ENCODE measurements at places on chromosomes 16 and 17.

GRCh38 chr16:15952265-15952711, 2.9 kb downstream of the ABCC1 start:
- peak; percentile 71 for DNase-seq

DNA sequence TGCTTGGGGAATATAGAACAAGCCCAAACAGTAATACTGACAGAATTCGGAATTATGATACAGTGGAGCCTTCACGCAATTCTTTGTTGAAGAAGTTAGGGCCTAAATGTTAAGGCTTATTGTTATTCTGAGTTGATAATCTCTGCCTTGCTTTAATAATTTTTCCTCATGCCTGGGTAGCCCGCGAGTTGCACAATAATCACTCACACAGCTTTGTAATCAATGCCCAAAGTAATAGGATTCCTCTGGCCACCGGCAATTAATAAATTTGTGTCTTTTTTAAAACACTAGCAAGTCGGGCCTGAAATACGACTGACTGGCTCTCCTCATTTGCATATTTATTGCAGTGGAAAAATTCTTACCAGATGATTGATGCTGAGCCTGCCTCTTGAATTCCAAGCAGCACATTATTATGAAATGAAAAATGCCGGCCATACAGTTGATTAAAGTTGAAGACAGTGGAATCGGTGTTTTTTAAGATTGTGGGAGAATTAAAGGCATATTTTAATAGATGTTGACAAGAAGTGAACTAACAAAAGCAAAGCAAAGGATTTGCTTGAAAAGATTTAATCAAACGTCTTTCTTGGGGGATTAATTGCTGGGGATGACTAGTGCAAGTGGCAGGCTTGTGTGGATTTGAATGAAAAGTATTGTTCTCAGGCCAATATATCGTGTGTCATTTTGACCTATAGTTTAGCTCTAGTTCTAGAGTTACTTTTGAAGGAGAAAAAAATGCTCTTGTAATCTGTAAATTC, 30.2 kb downstream of the AATF start:
- DNase-seq, result no peak

GRCh38 chr17:58233543-58233942, 4.8 kb upstream of the LPO start:
- no peak for DNase-seq

- no peak for DNase-seq
Measured at GRCh38 chr17:35052241-35052610, 11.3 kb downstream of the RFFL start.

DNA sequence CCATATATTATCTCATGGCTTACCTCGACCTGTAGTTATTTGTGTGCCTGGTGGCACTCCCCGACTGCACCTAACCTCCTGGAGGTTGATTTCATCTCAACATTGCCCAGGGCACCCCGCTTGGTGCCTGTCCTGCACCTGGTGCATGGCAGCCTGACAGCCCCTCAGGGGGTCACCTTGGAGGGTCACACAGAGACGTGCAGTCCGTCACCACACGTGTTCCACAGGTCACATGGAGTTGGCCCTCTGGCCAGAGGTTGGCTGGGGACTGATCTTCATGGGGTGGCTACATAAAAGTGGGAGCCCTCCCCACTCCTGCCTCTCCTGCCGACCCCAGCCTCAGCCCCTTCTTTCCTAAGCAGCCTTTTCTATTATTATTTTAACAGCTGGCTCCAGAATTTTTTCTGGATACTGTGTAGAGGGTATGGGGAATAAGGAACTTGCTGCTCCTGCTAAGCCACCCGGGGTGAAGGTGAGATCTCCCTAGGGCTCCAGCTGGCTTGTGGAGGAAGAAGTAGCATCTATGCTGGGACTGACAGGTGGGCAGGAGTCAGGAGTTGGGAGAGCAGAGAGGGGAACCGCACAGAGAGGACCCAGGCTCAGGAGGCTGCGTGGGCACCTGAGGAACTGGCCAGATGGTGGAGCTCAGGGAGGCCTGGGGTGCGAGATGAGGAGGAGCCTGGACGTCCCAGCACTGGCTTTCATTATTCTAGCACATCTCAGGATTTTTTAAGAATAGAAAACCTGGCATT, 12.5 kb upstream of the NKD1 start:
- DNase-seq, result no peak

DNA sequence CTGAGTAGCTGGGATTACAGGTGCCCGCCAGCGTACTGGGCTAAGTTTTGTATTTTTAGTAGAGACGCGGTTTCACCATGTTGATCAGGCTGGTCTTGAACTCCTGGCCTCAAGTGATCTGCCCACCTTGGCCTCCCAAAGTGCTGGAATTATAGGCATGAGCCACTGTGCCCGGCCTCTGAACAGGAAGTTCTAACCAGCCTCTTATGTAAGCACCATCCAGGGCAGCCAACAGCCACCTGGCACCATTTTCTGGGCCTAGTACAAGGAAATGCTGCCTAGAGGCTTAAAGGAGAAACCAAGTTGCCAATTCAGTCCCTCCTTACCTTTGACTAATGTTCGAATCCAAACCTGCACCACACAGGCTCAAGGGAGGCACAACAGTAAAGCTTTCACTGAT, 8.5 kb upstream of the SLC39A11 start:
- no peak for DNase-seq

GRCh38 chr17:56351675-56352074, 198.4 kb downstream of the ANKFN1 start:
- DNase-seq, result no peak

DNA sequence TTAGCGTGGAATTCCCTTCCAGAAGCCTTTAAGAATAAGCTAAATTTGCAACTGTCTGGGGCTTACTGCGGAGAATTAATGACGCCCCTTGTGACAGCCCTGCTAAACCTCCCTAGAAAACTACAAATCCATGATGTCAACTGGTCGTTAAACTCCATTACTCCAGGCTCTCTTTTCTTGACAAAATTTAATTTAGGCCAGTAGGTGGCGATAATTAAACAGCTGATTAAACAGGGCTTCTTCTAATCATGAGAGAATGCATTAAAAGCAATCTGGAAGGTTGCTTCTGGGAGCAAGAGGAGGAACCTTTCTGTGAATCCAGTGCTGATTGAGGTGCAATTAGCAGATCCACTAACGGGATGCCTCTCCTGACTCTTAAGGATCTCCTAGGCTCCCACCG, 8.1 kb upstream of the NLRP1 start:
- DNase-seq, result peak; percentile 53
